ENCODE measurements at places on chromosomes 3 and 15. TPM values are rescaled to one million over a fixed set of nuclear protein-coding genes. Genes with fewer than 3 reads are reported as not detected.

Gene CPLX3
- not detected for total RNA-seq

Gene SKOR1
- not detected for total RNA-seq

Gene CAMKV
- not detected for total RNA-seq

Gene SEMA3G
- 0.06 TPM for total RNA-seq

Gene CHDH
- 0.62 TPM for total RNA-seq

Gene HIGD2B
- not detected for total RNA-seq

Gene GOLGA8J
- total RNA-seq: not detected

Gene MAPKBP1
- 5.0 TPM for total RNA-seq

Gene SLC25A26
- total RNA-seq: 16.3 TPM

Gene BMF
- total RNA-seq: 2.3 TPM

Gene XXYLT1
- total RNA-seq: 19.5 TPM

Gene PARP15
- total RNA-seq: 0.44 TPM

Gene SCAANT1
- not detected for total RNA-seq

Gene PHLDB2
- 35.1 TPM for total RNA-seq

Gene LRTM1
- total RNA-seq: not detected

Gene RSRC1
- 25.5 TPM for total RNA-seq

Gene GPR160
- total RNA-seq: 0.59 TPM

Gene CLEC3B
- total RNA-seq: 56.5 TPM

All from cardiac ventricle fibroblast (primary cell).